ENCODE measurements at places on chromosomes 3 and 15.

GRCh38 chr15:58355973-58356372 is 75.8 kb upstream of the LIPC start:
- DNase-seq = no peak

- DNase-seq = no peak
Measured at GRCh38 chr3:133934996-133935842, 39.5 kb upstream of the RAB6B start.

GRCh38 chr15:38782156-38782555 is 217.5 kb upstream of the RASGRP1 start:
- DNase-seq = peak; percentile 55

DNA sequence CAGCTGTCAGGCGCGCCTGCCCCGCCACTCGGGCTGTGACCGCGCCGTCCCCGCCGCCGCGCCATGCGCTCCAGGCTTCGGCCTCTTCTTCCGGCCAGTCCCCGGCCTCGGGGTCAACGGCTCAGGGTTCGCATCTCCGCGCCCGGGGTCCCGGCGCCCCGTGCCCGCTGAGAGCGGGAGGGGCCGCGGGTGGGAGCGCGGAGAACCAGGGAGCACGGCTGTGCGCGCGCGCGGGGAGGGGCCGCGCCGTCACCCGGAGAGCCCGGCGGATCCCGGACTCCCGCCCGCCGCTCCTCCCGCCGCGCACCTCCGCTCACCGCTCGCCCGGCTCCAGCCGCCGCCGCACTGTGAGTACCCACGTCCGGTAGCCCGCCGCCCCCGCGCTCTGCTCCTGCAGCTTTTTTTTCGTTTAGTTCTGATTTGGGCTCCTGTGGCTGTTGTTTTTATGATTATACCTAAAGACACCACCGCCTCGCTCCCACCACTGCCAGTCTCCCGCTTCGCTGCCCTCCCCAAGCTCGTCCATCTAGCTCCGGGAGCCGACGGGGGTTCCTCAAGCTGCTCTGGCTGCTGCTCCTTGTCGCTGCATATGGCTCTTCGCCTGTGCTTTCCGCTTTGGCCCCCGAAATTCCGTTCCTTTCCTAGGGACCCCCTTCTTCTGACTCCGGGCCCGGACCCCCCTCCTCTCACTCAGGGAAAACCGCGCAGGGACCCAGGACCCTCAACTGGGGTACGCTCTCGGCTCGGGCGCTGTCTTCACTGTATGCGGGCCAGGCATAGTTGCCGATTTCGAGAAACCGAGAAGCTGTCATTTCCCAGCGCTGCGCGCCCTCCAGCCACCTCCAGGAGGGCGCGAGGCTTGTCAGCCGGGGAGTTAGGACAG is 1.8 kb upstream of the SKOR1 start:
- DNase-seq = no peak

DNA sequence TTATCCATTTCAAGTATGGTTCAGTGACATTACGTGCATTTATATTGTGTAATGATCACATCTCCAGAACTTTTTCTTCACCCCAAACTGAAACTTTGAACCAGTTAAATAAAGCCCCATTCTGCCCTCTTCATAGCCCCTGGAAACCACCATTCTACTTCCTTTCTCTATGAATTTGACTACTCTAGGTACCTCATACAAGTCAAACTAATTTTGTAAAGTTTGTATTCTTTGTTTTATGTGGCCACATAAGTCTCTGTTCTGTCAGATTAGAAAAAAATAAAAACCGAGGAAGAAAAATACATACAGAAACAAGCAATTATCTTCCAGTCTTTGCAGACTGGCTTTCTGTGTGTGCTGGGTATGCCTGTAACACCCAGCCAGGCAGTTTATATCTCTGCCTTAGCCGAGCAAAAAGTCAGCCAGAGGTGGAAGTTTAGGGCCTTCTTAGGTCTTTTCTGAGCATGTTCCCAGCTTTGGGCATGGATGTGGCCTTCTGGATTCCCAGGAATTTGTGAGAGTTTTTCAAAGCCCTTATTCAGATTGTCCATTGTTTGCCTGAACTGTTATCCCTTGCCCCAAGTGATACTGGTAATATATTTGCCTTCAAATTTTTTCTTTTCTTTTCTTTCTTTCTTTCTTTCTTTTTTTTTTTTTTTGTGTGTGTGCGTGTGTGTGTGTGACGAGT is 6.0 kb upstream of the GRAMD1C start:
- DNase-seq = no peak

GRCh38 chr3:171815973-171816595 is 5.8 kb upstream of the PLD1 start:
- DNase-seq = no peak

- no peak for DNase-seq
Measured at GRCh38 chr3:172839679-172840078, 89.2 kb downstream of the ECT2 start.

- no peak for DNase-seq
Measured at GRCh38 chr15:53709821-53710220, 49.6 kb downstream of the WDR72 start.

DNA sequence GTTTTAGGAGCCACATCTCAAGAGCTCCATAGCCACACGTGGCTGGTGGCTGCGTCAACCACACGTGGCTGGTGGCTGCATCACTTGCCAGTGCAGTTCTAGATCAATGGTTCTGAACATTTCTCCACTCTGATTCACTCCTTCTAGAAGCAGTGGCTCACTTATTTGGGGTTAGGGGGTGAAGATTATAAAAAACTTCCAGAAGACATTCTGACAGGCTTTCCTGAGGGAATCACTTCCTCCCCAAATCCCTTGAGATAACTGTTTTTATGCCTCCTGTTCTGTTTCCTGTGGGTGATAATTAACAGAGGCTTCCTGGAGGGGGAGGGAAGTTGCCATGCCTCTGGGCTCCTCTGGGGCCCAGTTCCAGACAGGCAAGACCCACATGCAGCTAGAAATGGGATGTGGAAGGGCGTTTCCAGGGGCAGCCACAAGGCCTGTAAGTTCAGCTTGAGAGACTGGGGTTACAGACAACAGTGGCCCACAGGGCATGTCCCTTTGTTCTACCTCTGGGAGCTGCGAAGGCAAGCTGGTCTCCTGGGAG is 23.6 kb downstream of the HEG1 start:
- peak; percentile 24 for DNase-seq

- DNase-seq = no peak
Measured at GRCh38 chr3:125003369-125003853, 52.4 kb downstream of the HEG1 start.

GRCh38 chr15:74217907-74218885 is 15.6 kb upstream of the STRA6 start:
- no peak for DNase-seq

DNA sequence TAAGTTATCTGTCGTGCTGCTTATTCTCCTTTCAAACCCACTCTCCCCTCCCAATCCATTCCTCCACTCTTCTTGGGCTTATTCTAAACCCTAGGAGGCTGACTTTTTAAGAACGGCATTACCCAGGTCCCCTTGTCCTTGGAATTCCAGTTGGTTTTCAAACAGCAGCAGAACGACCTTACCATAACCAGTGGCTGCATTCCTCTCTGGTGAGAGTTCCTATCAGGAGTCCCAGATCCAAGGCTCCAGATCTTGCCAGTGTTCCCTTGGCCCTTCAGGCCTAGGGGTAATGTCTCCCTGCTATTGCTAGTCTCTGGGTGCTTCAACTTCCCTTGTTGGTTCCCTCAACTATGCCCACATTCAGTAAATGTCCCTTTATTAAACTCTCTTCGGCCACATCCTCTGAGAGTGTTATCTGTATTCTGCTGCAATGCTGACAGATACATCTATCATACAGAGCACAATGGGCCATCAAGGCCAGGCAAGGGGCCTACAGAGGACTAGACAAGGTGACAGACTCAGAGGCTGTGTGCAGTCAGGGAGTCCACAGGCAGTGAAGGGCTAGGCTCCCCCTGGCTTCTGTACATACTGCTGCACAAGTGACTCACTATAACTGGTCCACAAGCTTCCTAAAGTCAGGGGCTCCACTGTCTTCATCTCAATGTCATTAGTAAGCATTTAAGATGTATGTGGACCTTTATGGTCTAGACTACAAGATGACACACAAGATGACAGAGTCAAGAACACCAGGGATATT is 10.1 kb downstream of the LYSMD2 start:
- DNase-seq = peak; percentile 45

DNA sequence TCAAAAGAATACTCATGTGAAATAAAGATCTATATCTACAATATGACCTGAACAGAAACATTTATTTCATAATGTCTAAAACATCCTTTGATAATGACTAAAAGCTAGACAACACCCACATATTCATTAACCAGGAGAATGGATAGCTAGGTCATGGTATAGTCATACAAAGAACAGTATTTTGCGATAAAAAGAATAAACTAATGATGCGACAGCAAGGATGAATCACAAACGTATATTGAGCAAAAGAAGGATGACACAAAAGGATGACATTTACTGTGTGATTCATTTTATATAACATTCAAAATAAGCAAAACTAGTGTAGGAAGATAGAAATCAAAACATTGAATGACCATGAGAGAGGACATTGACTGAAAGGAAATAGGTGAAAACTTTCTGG is 1233.1 kb downstream of the OTOL1 start:
- DNase-seq = no peak

DNA sequence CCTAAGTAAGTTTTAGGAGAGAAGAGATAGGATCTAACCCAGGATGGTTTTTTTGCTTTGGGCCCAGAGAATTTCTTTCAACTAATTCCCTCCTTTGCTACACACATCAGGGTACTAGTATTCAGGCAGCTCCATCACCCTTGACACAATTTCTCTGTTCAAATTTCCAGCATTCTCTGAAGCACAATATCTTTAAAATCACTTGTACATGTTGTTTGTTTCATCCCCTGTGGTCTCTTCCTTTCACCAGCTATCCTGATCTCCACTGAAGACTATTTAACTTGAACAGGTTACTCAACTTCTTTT is 32.4 kb upstream of the FNDC3B start:
- DNase-seq = no peak

All from hematopoietic multipotent progenitor cell treated with erythropoietin and hydrocortisone succinate and interleukin-3 and kit ligand, for 4 days (in vitro differentiated cells).